Activated naive CD4-positive, alpha-beta T cell (primary cell): ENCODE measurements at places on chromosomes 16 and 17.
A peak's percentile ranks its signal among the peaks of the same experiment; 100 is the strongest.

- no peak for DNase-seq
These were observed 27.0 kb downstream of the RTN4RL1 start for GRCh38 chr17:1997927-1998742.

- DNase-seq = no peak
These were observed 102.8 kb downstream of the MYO1D start for GRCh38 chr17:32773856-32774694.

GRCh38 chr17:41440531-41441033 is at the start of gene KRT38:
Gene KRT38, minus strand, starts transcription at chr17:41440983. Its CDS starts 62 bp downstream, at chr17:41440921.
- DNase-seq = no peak

DNA sequence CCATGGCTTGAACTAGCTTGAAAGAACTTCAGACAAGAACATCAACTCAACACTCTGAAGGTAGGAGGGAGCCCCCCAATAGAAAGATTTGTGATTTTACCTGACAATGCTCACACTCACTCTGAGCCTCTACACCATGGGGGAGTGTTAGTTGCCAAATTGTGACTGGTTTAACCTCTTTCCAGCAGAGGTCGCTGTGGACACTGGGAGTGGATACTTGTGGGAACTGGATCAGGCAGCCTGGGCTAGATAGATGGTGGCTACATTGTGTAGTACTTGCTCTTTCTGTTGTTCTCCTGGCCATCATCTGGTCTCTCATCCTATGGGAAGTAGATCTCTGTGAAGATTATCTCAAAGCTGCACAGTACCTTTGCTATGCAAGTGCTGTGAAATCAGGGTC is 2.9 kb downstream of the SMPD3 start:
- no peak for DNase-seq

DNA sequence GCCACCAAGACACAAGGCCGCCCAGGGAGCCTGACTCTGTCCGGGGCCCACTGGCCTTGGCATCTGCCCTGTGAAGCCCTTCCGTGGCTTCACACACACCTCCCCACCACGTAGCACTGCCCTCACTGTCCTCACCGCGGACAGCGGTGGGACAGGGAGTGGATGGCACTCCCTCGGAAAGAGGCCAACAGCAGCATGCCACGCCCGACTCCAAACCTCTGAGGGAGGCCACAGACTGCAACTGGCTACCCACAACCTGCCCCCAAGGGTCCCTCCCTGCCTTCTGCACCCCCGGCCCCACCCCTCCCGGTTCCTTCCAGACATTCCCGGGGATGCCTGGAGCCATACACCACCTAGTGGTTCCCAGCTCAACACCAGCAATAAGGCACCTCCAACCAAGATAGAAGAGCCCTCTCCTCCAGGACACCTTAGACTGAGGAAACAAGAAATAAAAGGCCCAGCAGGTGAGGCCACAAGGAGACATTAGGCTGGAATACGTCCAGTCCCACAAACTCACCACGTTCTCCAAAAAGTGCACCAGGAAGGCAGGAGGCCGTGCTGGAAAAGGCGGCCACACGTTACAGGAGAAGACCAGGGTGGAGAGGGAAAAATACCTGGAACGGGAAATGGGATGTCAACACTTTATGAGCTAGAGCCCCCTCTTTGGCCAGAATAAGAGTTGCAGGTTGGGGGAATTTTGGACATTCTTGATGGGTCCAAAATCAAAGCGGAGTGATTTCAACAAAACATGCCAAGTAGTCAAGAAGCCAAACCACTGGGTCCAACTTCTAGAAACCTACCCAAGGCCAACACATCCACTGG is 310.0 kb downstream of the SOX9 start:
- no peak for DNase-seq

DNA sequence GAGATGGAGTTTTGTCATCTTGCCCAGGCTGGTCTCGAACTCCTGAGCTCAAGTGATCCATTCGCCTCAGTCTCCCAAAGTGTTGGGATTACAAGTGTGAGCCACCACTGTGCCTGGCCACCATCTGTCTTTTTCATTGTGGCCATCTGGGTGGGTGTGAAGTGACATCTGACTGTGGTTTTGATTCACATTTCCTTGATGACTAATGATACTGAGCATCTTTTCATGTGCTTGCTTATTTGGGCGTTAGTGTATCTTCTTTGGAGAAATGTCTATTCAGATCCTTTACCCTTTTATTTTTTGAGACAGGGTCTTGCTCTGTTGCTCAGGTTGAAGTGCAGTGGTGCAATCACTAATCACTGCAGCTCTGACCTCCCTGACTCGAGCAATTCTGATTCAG is 53.9 kb upstream of the ERN1 start:
- no peak for DNase-seq

DNA sequence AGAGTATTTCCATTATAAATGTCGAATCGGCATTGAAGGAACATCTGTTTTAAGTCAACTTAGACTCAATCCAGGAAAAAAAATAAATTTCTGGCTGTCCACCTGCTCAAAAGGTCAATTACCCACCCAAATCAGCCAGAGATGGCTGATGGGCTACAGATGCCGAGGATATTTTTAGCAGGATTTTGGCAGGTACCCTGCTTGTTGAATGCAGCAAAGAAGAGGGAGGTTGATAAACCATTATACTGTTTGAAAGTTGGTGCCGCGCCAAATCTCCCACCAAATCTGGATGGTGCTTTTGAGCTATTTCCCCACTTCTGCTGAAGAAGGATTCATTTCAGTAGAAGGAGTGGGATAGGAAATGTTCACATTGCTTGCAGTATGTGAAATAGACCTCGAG is 537.7 kb downstream of the MAF start:
- no peak for DNase-seq

DNA sequence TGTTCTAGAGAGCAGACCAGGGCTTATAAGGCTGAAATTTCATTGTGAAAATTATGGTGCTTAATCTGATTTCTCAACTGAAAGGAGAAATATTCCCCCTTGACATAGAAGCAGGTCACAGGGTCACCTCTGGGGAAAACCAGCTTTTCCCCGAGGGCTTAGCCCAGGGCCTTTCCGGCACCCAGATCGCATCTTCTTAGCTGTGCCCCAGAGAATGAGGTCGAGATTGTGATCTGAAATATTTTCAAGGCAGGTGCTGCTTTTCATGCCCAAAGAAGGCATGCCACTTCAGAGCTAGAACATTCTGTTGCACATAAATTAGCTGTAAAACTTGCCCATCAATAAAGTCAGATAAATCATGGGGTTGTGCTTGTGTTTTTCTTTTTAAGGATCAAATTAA is 25.4 kb upstream of the ARHGAP17 start:
- DNase-seq = no peak

DNA sequence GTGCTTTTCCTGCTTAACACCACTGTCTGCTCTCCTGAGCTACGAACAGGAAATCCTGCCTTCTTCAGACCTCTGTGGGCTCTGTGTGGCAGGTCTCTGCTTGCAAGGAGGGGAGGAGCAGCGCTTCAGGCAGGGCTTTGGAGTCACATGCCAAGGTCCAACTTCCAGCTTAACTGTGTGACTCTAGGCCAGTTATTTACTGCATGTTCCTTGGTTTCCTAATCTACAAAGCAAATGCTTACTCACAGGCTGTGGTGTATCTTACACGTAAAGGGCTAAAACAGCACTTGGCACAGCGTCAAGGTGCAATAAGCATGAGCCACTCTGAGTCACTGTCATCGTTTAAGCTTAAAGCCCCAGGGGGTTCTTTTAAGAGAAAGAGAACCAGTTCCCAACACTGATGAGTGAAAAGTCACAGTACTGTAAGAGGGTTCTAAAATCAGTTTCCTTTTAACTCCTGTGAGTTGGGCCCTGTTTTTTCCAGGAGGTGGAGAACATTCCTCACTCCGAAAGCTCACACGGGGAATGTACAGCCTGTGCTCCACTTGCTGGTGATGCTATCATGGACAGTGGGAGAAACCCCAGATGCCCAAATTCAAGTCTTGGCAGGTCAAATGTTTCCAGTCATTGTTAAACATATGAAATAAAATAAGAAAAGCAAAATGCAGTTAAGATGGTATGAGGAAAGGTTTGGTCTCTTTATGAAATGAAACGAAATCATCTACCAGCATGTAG is 54.1 kb upstream of the BCAR1 start:
- no peak for DNase-seq

- no peak for DNase-seq
These were observed 7.5 kb downstream of the DNASE1L2 start for GRCh38 chr16:2243781-2244180.

- no peak for DNase-seq
These were observed 12.0 kb upstream of the RNF157 start for GRCh38 chr17:76252040-76252954.

DNA sequence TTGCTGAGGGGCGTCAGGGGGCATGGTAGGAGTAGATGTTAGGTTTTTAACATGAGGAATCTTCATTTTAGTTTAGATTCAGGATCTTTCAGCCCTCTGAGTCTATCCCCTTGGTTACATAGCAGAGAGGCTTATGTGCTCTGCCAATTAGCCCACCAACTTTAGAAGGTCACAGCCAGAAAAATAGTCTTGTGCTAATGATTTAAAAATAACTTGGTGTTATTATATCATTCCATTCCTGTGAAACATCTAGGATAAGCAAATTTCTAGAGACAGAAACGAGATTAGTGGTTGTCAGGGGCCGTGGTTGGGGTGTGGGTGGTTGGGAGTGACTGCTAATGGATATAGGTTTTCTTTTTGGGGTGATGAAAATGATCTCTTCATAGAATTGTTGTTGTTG is 183.7 kb downstream of the SNX29 start:
- DNase-seq = no peak

- no peak for DNase-seq
These were observed 308.9 kb upstream of the MON1B start for GRCh38 chr16:76882105-76882504.

DNA sequence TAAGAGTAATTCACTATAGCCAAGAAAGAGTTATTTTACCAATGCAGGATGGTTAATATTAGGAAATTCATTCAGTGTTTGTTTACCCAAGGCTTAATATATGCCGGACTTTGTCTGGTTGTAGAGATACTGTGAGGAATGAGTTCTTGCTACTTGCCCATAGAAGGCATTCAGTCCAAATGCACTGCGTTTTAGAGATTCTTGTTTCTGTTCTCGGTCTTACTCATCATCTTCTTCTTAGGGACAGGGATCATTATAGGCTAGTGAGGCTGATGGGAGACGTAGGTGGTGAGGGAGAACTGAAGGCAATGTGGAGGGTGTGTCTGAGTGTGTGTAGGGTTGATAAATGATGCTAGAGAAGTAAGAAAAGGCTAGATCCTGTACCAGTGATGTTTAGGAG is 90.7 kb downstream of the OR1D5 start:
- no peak for DNase-seq

DNA sequence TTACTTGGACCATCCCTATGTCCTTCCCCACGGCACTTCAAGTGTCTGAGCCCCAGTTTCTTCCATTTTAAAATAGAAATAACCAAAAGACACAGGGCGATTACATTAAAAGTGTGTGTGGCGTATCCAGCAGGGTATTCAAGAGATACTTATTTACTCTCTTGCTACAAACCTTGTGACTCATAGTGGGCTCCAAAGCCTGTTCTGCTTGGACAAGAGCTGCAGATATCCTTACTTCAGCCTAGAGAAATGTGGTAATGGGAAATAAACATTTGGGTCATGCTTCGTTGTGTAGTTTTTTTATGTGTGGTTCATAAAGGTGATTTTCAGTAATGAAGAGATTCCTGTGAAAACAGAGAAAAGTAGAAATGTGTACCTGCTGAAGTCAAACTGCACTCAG is 288.9 kb upstream of the CDH11 start:
- DNase-seq = no peak

DNA sequence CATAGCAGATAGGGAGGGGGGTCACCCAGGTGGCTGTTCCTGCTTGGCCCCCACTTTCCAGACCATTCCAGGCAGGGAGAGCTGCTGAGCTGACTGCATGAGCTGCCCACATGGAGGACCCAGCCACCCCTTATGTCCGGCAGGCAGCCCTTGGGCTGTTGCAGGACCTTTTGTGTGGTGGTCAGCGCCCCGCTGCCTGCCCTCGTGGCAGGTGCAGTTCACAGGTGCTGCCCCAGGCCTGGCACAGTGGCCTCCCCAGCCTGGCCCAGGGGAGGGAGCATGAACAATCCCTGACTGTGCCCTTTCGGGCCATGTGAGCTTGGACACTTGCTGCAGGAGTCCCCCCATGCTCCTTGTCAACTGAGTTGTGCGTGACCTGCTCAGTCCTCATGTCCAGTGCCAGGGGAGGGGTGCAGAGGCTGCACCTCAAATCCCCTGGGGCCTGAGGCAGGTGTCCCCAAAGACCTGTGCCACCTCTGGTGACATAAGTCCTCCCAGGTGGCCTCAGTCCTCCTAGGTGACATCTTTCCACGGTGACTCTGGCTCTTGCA is 8.6 kb downstream of the TBC1D26 start:
- DNase-seq = no peak

- DNase-seq = peak; percentile 70
These were observed 10.1 kb upstream of the ZFPM1 start for GRCh38 chr16:88442727-88443576.

GRCh38 chr17:2056206-2057174 is 1.6 kb downstream of the HIC1 start:
- DNase-seq = no peak
